Inflammatory macrophage treated with lipopolysaccharide for 1 hour (primary cell): ENCODE measurements at places on chromosomes 6 and 20.

GRCh38 chr6:19059102-19059501 lies 672.0 kb downstream of the RNF144B start:
- no peak for DNase-seq

DNA sequence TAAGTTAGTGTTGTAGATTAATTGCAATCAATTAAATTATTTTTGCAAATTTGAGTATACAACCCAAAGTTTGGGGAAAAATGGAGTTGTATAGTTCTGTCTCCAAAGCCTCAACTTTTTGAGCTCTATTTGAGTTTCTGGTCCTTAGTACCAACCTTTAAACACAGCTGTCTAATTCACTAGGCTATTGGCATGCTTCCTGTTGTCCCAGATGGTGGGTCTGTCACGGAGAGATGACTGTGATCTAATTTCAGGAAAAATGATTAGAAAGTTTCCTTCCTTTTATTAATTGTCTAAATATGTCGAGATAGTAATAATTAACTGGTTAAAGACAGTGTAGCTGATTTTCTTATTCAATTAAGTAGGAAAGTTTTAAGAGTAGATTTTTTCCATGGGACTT lies 109.6 kb downstream of the SCAF8 start:
- DNase-seq, result no peak

DNA sequence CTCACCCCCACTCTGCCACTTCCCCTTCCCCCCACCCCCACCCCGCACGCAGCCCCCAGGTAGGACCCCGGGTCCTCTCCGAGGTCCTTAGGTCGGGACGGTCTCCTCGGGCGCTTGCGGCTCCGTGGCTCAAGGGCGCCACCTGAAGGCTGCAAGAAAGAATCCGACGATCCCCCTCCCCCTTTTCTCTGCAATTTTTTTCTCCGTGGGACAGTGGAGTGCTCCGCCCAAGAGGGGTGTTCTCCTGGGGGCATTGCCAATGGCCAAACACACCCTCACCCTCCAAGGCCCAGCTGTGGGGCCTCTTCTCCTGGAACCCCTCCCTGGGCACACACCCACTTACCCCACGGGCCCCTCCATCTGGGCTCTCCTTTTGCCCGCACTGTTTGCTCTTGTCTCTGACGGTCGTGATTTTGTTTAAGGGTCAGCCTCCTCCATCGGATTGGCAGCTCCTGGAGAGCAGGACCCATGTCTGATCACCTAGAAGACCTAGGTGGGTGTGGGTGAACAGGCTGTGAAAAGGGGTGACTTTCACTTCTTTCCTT lies 1.1 kb upstream of the TMEM74B start:
- DNase-seq, result peak; percentile 50

GRCh38 chr6:111844921-111845320 lies 28.3 kb downstream of the FYN start:
- DNase-seq, result no peak

- no peak for DNase-seq
Measured at GRCh38 chr6:85460154-85460920, 10.5 kb downstream of the NT5E start.

- DNase-seq, result no peak
Measured at GRCh38 chr6:42860481-42860880, 18.9 kb upstream of the RPL7L1 start.

GRCh38 chr6:114718716-114719270 lies 376.0 kb upstream of the HS3ST5 start:
- no peak for DNase-seq

DNA sequence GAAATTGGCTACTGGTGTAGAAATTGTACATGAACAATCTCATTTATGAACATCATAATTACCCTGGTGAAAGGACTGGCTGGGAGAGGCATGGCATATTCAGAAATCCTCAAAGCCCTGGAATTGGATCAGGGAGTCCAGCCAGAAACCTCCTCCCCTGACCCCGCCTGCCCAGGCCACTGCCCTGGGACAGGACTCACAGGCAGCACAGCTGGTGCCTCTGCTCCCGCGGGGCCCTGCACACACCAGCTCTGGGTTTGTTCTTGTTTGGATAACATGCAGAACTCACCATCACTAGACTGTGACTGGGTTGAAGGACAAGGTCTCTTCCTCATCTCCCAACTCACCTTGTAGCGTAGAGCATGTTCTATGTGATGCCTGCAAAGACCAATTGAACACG lies 56.2 kb downstream of the AGPAT4 start:
- DNase-seq, result no peak

GRCh38 chr6:110318971-110319370 lies 39.2 kb downstream of the METTL24 start:
- no peak for DNase-seq

DNA sequence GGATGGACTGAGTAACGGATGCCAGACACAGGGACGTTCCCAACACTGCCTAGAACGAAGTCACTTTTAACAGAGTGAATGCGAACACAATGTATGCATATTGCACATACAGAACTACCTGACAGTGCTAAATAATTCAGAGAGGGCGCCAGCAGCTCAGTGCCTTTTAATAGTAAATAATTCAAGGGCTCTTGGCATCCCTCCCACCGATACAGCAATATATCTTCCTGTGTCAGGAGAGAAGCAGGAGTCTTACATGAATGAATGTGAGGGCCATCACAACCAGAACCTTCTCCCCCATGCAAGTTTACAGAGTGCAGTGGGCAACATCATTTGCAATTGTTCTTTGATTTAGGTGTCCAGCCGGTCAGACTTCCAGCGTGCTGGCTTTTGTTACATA lies 88.4 kb upstream of the KCNG1 start:
- DNase-seq, result no peak

DNA sequence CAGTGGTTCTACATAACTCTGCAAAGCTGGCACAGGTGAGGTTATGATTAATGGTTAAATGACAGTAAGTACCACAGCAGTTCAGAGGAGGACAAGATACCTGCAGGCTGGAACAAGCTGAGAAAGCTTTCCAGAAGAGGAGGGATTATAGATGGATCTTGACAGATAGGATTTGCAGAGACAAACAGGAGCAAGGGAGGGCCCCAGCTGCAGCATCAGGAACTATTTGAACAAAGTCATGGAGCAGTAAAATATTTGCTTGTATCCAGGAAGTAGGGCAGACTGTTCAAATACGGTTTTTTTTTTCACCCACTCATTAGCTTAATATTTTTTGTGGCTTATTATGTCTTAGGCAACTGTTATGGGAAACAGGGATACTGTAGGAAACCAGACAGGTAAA lies 144.4 kb upstream of the MAN1A1 start:
- DNase-seq, result no peak
